ENCODE measurements at places on chromosomes 12 and 14.
A peak's percentile ranks its signal among the peaks of the same experiment; 100 is the strongest.

- no peak for DNase-seq
Measured at GRCh38 chr12:24742378-24742777, 206.5 kb downstream of the BCAT1 start.

GRCh38 chr12:25501549-25501948 is 51.5 kb downstream of the LMNTD1 start:
- DNase-seq = peak; percentile 74

DNA sequence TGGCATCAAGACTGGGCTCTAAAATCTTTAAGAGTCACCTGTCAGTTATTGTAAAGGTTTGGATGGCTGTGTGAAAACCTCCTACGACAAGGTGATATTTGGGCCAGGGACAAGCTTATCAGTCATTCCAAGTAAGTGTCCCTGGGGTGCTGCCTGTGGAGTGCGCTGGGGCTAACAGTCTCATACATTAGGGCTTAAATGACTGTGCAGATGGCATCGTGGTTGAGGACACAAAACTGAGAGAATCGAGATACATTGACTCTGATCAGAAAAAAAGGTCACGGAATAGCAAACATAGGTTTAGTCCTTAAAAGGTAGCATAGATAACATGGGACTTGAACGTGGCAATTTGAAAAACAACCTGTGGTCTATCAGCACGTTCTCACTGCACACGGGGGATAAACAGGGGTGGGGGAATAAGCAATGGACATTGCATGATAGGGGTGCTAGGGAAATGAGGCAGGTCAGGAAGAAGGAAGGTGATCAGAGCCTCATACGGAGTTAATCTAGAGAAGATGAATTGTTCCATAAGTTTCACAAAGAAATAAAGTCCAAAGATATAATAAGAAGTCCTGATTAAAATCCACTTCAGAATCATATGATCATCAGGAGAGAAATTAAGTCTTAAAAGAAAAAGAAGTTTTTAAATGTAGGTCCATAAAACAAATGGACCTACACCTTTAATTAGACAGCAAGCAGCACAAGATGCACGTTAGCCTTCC is 100.3 kb downstream of the DAD1 start:
- no peak for DNase-seq

DNA sequence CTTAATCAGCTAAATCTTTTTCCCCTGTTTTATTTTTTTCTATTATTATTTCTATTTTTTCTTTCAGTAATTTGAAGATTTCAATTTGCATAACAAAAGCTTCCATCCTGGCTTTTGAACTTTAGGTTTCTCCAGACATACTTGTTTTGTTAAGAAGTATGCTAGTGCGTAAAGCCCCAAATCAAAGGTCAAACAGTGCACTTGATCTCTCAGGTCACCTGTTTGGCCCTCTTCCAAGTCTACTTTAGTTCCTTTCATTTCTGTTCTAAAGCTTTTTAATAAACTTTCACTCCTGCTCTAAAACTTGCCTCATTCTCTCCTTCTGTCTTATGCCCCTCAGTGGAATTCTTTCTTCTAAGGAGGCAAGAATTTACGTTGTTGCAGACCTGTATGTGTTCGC is 54.6 kb upstream of the ATXN7L3B start:
- no peak for DNase-seq

DNA sequence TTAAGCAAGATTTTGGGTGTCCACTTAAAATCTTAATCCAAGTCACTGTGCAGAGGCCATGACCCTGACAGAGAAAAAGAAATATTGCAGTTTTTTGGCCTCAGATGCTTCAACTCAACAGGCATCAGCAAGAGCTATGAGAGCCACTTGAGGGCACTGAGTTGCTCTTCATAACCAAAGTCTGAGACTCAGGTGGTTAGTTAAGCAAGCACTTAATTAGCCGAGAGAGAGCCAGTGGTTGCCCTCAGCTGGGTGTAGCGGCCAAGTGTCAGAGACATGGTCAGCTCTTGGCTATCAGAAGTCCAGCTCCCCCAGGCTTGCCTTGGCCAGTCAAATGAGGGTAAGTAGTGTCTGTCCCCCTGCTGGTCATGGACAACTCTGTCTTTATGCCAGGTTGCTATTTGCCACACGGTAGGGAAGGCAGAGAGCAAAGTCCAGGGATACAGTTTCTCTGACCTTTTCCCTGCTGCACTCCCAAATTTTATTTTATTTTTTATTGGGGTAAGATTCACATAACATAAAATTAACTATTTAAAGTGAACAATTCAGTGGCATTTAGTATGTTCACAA is 9.0 kb upstream of the KRT71 start:
- DNase-seq = peak; percentile 1

GRCh38 chr14:58216544-58216943 is 16.6 kb downstream of the ACTR10 start:
- DNase-seq = peak; percentile 51

DNA sequence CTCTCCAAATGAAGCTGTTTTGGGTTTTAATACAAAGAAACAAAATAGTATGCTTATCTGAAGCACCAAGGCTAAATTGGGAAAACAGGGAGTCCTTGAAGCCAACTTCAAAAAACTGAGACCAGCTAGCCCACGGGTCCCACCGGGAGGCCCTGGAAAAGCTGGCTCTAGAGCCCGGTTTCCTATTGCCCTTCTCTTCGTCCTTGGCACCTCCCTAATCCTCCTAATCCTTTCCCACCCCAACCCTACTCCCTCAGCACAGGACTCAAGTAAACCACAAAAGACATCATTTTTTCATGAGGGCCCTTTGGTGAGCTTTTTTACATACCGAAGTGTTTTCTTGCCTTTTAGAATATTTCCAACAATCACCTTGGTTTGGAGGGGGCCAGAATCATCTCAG is 11.3 kb downstream of the LRRC74A start:
- DNase-seq = no peak

DNA sequence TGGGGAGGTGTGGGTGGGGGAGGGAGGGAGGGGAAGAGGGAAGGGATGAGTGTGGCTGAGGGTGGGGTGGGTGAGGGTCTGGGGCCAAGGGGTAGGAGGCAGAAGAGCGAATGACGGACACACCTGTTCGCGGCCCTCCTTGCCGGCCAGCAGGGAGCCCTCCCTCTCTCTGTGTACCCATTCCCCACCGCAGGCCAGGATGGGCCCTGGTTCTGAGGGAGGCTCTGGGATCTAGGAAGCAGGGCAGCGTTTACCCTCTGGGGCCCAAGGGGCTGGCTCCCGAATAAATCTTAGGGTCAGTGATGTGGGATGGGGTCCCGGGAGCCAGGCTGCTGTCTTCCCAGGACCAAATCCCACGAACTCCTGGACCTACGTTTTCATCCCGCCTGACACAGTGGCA is 46.0 kb upstream of the ESRRB start:
- DNase-seq = no peak

DNA sequence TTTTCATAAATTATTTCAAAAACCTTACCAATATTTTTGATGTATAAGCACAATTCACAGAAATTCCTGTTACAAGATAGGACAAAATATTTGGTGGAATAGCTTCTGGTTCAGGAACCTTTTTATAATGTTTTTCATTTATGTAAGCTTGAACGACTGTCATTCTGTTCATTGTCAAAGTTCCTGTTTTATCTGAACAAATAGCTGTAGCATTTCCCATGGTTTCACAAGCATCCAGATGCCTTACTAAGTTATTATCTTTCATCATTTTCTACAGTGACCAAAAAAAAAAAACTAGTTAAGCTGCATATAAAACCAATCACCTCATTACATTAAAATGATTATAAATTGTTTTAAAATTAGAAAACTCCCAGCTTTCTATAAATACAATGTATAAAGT is 87.1 kb downstream of the ATP2B1 start:
- DNase-seq = peak; percentile 18

DNA sequence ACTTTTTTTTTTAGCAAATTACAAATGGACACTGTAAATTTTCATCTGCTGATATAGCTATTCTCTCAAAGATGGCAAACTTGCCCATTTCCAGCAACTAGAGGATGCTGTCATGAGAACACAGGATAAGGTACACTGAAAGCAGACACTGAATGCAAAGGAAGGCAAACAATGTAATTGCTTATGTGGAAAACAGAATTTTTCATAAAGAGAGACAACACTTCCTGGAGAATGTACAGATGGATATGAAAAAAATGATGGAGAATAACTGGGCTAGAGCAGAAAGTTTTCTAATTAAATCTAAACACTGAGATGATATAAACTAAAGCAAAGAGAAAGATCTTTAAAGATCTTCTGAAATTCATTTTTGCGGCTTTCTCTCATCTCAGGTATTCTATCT is 581 bp downstream of the CD69 start:
- no peak for DNase-seq

GRCh38 chr14:101820283-101820798 is 58.8 kb downstream of the PPP2R5C start:
- no peak for DNase-seq

GRCh38 chr12:66739266-66739665 is 60.4 kb upstream of the GRIP1 start:
- DNase-seq = no peak

GRCh38 chr14:74905595-74906142 is 17.4 kb downstream of the RPS6KL1 start:
- DNase-seq = peak; percentile 30

- DNase-seq = peak; percentile 96
Measured at GRCh38 chr12:632102-632696, 31.0 kb downstream of the NINJ2 start.

GRCh38 chr12:13594731-13595514 is 386.5 kb downstream of the GRIN2B start:
- no peak for DNase-seq

- peak; percentile 80 for DNase-seq
Measured at GRCh38 chr12:62631471-62632410, 165.1 kb downstream of the MON2 start.

GRCh38 chr14:35402323-35403113 is 2.0 kb downstream of the NFKBIA start:
- DNase-seq = no peak

GRCh38 chr12:94558612-94559011 is 91.7 kb downstream of the TMCC3 start:
- no peak for DNase-seq

DNA sequence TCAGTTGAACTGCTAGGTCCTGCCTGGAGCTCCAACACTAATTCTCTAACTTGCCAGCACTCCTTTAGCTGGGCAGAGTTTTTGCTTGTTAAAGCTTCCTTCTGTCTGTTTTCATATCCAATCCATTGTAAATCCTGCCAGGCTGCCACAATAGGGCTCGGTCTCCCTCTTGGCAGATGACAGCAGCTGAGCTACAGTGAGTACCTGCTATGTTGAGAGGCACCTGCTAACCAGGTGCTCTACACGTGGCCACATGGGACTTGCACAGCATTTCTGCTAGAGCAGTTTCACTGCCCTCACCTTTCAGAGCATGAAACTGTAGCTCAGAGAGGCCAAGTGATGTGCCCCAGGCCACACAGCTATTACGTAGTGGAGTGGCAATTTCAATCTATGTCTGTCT is 106.6 kb upstream of the NOS1 start:
- DNase-seq = no peak

- DNase-seq = no peak
Measured at GRCh38 chr12:39878753-39879152, 227.1 kb downstream of the SLC2A13 start.

DNA sequence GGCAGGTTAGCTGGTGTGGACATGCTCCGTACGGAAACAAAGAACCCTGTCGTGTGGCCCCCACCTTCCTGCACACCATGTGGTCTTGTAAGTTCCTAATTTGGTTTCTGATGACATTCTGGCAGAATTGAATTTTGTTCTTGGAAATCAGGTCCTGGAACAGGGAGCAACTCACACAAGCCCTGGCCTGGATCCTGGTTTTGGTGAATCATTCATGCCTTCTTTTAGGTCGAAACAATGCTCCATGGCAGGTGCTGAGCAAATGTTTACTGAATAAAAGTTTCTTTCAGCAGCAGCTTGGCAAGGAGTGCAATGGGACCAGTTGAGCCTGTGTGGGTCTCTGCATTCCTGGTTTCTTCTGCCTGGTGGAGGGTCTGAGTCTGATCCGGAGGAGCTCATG is 978.4 kb downstream of the BCL11B start:
- no peak for DNase-seq

DNA sequence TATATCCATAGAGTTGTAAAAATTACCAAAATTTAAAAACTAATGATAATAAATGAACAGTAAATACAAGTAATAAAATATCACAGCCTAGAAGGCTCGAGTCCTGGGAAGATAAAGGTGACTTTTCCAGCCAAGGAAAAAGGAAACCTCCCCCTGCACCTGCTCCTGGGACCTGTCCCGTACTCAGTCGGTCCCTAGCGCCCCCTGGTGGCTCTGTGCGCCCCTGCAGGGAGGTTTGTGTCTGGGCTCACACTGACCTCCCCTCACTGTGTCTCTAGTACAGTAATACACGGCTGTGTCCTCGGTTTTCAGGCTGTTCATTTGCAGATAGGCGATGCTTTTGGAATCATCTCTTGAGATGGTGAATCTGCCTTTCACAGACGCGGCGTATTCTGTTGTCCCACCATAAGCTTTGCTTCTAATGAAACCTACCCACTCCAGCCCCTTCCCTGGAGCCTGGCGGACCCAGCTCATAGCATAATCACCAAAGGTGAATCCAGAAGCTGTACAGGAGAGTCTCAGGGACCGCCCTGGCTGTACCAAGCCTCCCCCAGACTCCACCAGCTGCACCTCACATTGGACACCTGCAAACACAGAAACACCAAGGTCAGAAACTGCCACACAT is 1030.4 kb downstream of the TMEM121 start:
- DNase-seq = no peak

DNA sequence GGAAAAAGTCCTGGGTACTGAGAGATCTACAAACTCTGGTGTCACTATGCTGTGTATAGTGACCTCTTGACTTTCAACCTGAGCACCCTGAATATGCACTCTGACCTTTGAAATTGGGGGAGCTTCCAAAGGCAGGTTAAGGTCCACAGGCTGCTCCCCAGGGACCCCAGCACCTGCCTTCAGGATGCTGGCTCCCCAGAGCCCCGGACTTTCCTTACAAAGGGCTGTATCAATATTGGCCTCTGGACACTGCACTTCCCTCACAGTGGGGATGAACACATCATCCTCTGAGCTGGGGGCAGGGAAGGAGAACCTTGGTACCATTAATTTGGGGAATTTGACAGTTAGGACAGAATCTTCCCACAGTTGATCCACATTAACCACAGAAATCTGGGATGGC is 14.3 kb downstream of the PLD4 start:
- no peak for DNase-seq

DNA sequence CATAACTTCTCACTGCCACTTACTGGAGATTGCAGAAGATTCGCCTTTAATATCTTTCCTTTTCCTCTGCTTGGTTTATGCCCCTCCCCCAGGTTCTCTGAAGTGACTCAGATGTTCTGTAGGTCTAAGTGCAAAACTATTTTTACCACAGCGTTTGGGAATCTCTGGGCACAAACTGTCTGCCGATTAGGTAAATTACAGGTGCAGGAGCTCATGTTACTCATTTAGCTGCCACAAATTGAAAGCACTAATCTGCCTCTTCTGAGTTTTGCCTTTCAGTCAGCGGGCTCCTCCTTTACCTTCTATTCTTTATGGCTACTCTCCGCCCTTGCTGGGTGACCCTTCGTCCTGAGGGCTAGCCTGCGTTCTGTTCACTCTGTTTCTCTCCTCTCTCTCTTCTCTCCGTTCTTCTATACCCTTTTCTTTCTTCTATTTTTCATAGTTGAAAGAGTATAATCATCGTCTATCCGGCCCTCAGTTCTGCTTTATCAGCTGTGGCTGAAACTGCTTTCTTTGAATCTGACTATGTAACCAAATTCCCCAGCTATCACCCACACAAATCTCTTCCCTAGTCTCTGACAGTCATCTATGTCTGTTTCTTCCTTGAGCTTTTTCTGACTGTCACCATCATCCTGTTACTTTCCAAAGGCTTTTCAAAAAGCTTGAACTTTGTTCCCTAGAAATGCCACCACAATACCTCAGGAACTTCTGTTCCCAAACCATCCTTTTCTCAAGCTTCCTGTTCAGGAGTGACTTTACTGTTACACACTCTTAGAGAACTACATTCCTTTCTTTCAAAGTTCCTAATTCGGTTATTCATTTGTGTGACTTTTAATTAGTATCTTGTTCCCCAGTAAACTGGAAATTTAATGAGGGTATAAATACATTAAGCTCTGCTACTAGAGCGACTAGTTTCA is 4.3 kb upstream of the MYF6 start:
- DNase-seq = peak; percentile 88
